ENCODE measurements at places on chromosomes 7 and 10. TPM values are rescaled to one million over a fixed set of nuclear protein-coding genes. Genes with fewer than 3 reads are reported as not detected.
A peak's percentile ranks its signal among the peaks of the same experiment; 100 is the strongest.

GRCh38 chr10:16995867-16996529, 133.6 kb downstream of the CUBN start:
- no peak for DNase-seq

GRCh38 chr7:97865104-97865503, 7.1 kb downstream of the ASNS start:
- DNase-seq, result no peak

The SPDYE9 gene
- total RNA-seq, result not detected

The DYNC1I1 gene
- 5.6 TPM for total RNA-seq

DNA sequence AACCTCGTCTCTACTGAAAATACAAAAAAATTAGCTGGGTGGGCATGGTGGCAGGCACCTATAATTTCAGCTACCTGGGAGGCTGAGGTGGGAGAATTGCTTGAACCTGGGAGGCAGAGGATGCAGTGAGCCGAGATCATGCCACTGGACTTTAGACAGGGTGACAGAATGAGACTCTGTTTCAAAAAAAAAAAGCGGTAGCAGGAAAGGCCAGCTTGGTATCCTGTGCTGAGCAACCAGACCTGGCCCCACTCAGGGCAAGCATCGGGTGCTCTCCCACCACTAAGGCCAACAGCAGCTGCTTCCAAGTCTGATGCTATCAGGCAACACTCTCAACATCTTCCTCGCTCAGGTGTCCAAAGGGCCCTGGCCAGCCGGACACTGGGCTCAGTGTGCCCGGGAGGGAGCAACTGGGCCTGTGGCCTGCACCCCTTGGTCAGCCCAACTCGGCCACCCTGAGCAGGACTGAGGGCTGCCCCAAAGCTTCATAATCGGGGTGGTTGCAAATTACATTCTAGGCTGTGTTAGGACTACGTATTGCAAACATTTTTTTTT, 44.3 kb upstream of the MSMB start:
- no peak for DNase-seq

The CCDC186 gene
- total RNA-seq, result 52.6 TPM

The CALU gene
- 104 TPM for total RNA-seq

DNA sequence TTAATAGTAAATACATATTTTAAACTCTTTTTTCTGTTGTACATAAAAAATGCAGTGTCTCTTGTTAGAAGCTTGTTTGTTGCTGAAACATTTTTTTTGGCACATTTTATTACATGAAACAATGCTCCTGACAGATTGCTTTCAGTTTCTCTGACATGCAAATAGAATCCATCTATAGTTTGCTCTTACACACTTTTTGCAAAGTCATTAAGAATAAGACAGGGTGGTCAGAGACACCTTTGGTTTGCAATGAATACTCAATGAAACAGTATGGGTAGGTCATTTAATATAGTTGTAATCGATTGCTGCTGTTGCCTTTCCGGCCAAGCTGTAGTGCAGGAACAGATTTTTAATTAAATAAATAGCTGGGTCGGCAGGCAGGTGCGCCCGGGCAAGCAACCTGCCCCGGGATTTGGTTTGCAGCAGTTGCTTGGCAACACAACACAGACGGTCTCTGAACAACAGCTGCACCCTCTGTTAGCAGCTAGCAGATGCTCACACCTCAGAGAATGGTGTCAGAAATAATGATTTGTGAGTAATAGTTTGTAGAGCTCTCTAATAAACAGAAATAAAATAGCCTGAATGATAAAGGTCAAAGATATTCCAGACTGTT, 115.7 kb upstream of the CACNA2D1 start:
- DNase-seq, result no peak

DNA sequence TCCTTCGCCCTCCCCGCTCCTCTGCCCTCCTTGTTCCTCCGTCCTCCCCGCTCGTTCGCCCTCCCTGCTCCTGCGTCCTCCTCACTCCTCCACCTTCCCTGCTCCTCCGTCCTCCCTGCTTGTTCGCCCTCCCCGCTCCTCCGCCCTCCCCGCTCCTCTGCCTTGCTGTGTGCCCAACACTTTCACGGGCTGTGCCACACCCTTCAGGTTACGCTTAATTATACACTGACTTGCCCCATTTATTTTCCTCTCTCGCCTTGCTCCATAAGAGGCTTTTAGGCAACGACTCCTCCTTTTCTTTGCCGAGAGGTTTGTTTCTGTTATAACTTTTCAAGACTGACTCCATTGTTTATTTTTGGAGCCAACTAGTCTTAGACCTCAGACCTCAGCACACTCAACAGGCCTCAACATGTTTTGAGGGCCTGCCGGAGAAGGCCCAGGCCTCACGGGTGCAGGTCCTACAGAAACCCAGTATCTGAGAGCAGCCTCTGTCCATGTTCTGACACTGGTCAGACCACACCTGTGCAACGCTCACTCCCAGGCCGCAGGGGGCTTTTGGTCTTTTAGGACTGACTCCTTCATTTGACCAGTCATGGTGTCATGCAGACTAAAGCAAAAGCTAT, 18.2 kb upstream of the PRKAG2 start:
- no peak for DNase-seq

GRCh38 chr7:94974423-94974822, 67.0 kb downstream of the PPP1R9A start:
- no peak for DNase-seq

DNA sequence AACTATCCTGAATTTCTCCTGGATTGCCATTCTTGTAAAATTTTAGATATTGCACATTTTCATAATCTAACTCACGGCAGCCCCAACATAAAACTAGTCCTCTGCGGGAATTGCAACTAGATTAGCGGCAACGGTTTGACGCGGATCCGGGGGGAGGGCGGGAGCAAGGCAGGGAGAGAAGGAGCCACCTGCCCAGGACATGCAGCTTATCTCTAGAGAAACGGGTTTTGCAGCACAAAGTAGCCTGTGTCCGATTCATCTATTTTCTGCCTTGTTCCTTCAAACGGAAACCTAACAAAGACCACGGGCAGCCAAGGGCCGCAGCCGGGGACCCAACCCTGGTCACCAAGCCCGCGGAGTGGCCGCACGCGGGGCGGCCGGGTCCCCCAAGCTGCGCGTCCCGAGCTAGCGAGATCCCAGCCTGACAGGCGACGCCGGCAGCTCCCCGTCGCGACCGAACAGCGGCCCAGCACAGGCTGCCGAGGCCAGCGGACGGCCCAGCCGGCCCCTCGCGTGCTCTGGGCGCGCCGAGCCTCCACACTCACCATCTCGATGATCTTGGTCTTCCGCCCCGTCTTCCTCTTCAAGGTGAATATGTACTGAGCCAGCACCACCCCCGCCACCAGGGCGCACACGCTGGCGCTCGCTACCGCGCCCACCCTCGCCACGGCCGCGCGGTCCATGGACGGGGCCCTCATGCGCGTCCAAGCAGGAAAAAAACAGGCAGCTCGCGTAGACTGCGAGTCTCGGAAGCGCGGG, at the start of gene NT5C3A:
Gene NT5C3A (minus strand): TSS at position 754 of the 759 bp plus-strand sequence. CDS start 71 bp downstream, at position 683.
- DNase-seq, result peak; percentile 19

DNA sequence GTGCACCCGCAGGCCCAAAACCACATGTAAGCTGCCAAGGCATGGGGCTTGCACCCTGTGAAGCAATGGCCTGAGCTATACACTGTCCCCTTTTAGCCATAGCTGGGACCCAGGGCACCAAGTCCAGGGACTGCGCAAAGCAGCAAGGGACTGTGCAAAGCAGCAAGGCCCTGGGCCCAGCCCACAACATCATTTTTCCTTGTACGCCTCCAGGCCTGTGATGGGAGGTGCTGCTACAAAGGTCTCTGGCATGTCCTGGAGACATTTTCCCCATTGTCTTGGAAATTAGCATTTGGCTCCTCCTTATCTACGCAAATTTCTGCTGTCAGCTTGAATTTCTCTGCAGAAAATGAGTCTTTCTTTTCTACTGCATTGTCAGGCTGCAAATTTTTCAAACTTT, 24.8 kb downstream of the ARHGAP19 start:
- DNase-seq, result no peak

The ENKUR gene
- total RNA-seq, result not detected

- no peak for DNase-seq
Measured at GRCh38 chr7:147731311-147731710, 859.3 kb upstream of the C7orf33 start.

DNA sequence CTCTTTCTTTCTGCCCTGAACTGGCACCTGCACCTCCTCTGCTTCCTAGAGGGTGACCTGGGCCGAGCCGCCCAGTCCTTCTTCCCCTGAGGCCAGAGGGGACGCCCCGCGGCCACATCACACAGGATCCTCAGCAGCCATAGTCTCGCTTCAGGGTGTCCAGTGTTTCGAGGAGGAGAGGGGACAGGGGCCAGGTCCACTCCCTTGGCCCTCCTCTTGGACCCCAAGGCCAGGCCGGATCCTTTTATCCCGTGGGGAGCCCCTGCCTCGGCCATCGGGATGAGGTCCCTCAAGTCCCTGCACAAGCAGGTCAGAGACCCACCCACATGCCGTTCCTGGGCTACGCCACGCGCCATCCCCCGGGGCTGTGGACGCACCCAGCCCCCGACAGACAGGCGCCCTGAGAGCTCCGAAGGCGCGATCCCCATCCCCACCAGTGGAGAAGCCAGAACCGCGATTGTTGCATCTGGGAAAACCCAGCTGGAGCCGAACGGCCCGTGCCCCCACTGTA, 3.6 kb downstream of the BHLHA15 start:
- DNase-seq, result no peak

- DNase-seq, result no peak
Measured at GRCh38 chr10:28619455-28619854, 57.9 kb upstream of the BAMBI start.

The PPP1R3A gene
- not detected for total RNA-seq

GRCh38 chr10:4429571-4429970, 396.4 kb upstream of the AKR1E2 start:
- no peak for DNase-seq

GRCh38 chr10:78643513-78643912, 425.3 kb upstream of the ZMIZ1 start:
- DNase-seq, result no peak

GRCh38 chr10:29926693-29927048, 132.7 kb downstream of the JCAD start:
- no peak for DNase-seq

- no peak for DNase-seq
Measured at GRCh38 chr10:102436312-102436711, 3.9 kb upstream of the CUEDC2 start.

The COA1 gene
- total RNA-seq, result 71.2 TPM

The SYT15 gene
- total RNA-seq, result 22.8 TPM

- no peak for DNase-seq
Measured at GRCh38 chr7:55381189-55381588, 16.1 kb downstream of the LANCL2 start.

GRCh38 chr7:151518105-151518946, 1.4 kb downstream of the RHEB start:
- DNase-seq, result peak; percentile 62

The KCNIP2 gene
- total RNA-seq, result 0.29 TPM

DNA sequence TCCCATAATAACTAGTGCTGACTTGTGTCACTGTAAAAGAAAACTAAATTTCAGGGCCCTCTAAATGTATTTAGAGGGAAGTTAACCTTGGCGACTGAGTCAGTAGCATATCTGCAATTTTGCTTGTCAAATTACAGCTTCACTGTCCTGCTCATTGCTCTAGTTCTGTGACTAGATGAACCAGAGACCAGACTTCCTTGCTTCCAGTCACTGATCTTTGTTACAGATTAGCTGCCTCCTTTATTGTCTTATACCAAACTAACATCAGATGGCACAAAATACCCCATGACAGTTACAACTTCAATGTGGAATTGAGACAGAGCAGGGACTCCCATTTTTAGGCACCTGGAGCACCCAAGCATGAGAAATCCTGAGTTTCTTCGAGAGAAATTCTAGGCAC, 79.9 kb upstream of the POM121L12 start:
- DNase-seq, result no peak

DNA sequence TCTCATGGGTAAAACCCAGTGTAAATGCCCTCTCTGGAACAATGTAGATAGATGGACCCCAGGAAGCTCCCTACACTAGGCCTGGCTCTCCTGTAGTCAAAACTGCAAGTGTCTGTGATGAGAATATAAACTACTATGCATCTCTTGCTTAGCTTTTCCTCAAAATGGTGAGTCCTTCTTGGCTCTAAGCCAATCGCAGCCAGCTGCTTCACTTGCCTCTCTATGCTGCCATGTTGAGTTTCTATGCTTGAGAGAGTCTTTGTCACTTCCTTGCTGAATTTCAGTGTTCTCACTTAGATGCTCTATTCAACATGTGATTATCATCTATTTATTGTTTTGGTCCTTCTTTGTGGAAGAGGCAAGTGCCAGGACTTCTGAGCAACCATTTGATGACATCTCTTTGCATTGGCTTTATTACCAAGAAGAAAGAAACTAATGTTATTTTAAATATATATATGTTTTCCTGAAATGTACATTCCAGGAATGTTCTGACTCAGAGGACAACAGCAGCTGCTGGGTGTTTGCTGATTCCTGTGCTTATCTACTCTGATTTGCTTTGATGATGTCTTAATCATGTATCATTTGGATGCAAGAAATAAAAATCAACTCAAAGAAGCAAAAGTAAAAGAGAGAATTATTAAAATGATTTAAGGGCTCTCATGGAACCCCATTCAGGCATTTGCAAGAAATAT, 16.6 kb downstream of the TAS2R40 start:
- DNase-seq, result no peak

DNA sequence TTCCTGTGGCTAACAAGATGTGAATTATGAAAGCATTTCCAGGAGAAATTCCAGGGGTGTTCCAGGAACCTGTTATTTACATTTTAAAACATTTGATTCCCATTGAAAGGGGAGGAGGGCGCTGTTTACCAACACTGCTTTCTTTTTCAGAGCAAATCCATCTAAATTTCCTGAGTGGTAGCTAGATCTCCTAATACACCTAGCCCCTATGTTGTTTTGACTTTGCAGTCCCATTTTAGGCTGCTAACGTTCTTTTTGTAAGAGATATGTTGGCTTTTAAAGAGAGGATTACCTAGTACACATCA, 130.8 kb downstream of the TCF7L2 start:
- DNase-seq, result no peak

Data from uterus (tissue), 4 donors.